ENCODE measurements at places on chromosomes 3 and 15. TPM values are rescaled to one million over a fixed set of nuclear protein-coding genes. Genes with fewer than 3 reads are reported as not detected.

Gene GRAMD2A
- 0.28 TPM for total RNA-seq

Gene GP5
- total RNA-seq, result 1.1 TPM

Gene CRABP1
- not detected for total RNA-seq

Gene ANKUB1
- total RNA-seq, result not detected

Gene NPAP1
- not detected for total RNA-seq

Gene SPRED1
- total RNA-seq, result 80.3 TPM
